ENCODE measurements at places on chromosomes 6 and 20. TPM values are rescaled to one million over a fixed set of nuclear protein-coding genes. Genes with fewer than 3 reads are reported as not detected.

DNA sequence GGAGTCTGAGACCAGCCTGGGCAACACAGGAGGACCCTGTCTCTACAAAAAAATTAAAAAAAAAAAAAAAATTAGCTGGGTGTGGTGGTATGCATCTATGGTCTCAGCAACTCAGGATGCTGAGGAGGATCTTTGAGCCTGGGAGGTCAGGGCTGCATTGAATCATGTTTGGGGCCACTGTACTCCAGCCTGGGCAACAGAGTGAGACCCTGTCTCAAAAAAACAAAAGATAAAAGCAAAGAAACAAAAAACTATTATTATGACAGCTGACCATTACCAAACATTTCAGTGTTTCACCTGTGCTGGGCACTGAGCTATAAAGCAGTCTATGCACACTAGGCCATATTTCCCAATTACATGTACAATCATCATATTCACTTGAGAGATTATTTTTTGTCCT, 35.7 kb downstream of the COX4I2 start:
- no peak for DNase-seq

DNA sequence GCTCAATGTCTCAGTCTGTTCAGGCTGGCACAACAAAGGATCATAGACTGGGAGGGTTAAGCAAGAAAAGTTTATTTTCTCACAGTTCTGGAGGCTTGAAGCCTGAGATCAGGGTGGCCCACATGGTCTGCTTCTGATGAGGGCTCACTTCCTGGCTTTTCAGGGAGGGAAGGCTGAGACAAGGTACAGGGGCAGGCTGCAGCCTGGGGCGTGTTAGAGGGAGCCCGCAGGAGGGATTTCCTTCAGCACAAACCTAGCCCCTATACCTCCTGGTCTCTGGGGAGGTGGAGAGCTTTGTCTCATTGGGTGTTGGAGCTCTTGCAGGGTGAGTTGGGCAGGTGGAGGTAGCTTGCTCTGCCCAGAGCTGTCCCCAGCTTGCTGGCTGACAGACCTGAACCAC, 81.1 kb upstream of the GPR6 start:
- no peak for DNase-seq

- no peak for DNase-seq
These were observed 260.0 kb downstream of the FARS2 start for GRCh38 chr6:5521322-5521721.

DNA sequence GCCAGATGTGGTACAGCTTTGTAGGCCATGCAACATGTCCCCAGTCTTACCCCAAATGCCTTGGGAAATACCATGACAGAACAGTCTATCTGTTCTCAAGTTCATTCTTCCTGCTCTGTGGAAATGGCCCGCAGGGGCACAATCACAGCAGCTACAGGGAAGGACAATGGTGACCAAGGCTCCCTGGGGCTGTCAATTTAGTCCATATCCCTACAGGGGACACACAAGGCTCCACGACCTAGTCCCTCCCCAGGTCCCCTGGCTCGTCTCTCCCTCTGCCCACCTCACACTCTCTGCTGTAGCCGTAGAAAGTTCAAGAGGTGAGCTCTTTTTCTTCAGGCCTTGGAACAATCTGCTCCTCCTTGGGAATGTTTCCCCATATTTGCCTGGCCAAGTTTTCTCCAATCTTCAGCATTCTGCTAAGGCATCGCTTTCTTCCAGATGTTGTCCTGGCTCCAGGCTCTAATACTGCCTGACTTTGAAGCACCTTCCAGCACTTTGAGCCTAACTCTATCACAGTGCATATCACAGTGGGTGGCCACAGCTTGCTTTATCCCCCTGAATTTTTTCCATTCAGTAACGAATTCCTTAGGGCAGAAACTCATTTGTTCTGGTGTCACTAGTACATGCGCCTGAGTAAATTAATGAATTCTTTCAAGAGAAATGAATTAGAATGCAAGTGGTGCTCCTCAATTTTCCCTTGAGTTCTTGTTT, 92.6 kb downstream of the MAP3K7 start:
- DNase-seq, result no peak

DNA sequence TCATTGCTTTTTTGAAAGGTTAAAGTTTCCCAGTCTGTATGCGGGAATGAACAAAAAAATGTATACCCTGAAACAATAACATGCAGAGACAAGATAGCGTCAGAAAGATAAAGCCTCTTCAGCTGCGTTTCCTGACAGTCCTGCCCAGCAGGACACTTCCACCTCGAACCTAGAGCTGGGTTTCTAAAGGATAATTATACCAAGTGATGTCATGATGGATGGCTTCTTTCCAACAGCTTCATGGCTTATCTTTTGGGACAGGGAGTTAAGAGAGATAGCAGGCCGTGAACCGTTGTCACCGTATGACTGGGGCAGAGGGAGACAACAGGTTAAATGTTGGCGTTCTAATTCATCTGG, 267.6 kb upstream of the SGK1 start:
- DNase-seq, result no peak

The CTSZ gene
- total RNA-seq, result 54.4 TPM

The SPAG4 gene
- 1.4 TPM for total RNA-seq

The LEMD2 gene
- 37.4 TPM for total RNA-seq
